ENCODE measurements at places on chromosomes 7 and 10.

GRCh38 chr7:77427996-77428603 is 12.0 kb upstream of the GSAP start:
- DNase-seq = peak; percentile 69

- DNase-seq = no peak
Measured at GRCh38 chr10:122490786-122491680, 29.7 kb downstream of the HTRA1 start.

DNA sequence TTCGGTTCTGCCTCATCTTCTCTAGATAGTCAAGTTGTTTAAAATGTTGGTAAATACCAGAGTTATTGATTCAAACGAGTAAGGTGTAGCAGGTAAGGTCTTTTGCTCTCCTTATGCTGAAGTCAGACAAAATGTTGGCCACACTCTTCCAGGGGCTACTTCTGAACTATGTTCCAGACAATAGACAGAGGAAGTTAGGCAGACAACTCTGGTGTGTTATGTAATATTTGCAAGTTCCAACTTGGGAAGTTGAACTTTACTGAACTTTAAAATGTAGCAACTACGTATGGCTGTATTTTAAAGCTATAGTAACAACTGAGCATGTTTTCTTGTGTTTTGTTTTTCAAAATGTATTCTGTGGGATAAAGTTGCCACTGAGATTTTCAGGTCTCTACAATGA is 125.7 kb upstream of the NEBL start:
- DNase-seq = peak; percentile 74

- DNase-seq = no peak
Measured at GRCh38 chr10:68218786-68219185, 13.1 kb downstream of the ATOH7 start.

- peak; percentile 2 for DNase-seq
Measured at GRCh38 chr10:29389935-29390334, 101.1 kb downstream of the LYZL1 start.

Data from MV-4-11 (cell line).